ENCODE measurements at places on chromosomes 2 and 18.

DNA sequence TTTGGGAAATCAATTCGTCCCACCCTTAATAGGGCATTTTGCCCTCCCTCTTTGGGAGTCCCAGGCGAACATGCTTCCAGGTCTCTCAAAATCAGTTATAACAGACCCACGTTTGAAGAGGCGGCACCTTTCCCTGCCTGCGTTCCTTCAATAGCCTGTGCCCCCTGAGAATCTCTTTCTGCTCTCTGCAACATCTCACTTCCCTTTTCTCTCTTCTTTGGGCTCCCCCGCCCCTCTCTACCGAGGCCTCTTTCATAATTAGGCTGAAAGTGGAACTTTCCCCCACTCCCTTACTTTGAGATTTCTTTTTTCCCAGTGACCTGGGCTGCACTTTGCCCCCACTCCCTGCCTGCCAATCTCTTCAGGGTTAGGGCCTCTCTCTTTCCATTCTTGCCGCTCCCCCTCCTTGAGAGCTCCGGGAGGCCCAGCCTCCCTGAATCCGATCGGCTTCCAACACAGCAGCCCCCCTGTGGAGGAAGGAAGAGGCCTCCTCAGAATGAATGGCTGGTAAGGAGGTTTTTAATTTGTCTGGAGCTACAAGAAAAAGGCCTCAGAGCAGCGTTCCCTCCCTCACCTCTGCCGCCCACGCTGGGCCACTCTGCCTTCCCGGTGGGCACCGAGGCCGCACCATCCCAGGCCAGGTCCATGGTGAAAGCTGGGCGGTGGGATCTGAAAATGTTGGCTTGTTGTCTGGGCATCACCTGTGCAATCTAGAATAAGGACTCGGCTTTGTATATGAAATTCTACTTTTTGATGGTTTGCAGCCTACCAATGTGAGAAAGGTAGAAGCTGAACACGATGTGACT is 162.6 kb upstream of the SIX3 start:
- DNase-seq = no peak

- peak; percentile 25 for DNase-seq
Observed at GRCh38 chr2:236168110-236169080, at the start of gene GBX2. GBX2 (minus strand) TSS chr2:236168386; CDS start chr2:236167971, 415 bp downstream.

DNA sequence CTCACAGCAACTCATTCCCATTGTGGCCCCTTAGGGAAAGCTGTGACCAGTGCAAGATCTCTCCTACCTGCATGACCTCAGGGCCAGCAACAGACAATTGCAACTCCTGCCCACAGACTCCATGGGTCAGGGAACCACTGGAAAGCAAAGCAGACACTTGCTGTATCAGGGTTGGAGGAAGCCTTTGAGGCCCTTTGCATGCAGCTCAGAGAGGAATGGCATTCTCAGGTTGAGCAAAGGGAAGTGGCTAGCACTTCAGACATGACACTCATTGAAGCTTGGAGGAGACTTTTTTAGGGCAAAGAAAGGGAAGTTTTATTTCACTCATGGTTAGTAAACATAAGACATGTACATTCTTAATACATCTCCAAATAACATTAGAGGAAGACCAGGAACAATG is 22.1 kb downstream of the IL1F10 start:
- peak; percentile 40 for DNase-seq

- DNase-seq = no peak
Observed at GRCh38 chr2:26717362-26717761, 24.8 kb downstream of the KCNK3 start.

DNA sequence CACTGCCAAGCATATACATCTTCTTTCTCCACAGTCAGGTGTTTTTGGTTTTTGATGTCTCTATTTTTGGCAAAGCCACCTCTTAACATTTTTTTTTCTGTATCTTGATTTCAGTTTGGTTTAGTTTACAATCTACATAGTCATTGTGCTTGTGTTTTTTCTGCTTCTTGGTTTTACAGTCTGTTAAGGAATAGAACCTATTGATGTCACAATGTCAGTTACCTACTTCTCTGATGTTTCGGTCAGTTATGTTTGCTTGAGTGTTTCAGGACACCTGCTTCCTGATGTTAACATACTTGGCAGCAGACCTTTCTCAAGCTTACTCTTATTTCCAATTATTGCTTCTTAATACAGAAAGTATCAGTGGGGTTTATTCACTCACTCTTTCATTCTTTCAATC is 253.3 kb downstream of the SPAG16 start:
- no peak for DNase-seq

DNA sequence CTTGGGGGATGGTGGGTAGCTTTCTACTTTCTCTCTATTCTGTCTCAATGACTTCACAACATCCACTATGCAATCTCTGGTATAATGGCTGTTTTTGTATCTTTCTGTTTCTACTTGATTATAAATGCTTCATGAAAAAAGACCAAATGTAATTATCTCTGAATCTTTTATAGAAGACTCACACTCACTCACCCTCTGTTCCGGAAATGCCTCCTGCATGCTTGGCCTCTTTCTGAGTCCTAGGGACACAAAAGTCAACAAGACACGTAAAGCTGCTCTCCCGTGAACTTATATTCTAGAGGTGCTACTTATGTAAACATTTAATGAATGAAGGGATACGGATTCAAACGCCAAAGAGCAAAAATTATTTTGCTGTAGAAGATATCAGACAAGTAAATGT is 502.2 kb upstream of the SOX11 start:
- DNase-seq = no peak

- no peak for DNase-seq
Observed at GRCh38 chr18:4721545-4721944, 266.4 kb upstream of the DLGAP1 start.

GRCh38 chr2:101974663-101975062 is 17.1 kb upstream of the IL1R2 start:
- no peak for DNase-seq

- DNase-seq = no peak
Observed at GRCh38 chr2:74843899-74844298, 10.0 kb downstream of the HK2 start.

DNA sequence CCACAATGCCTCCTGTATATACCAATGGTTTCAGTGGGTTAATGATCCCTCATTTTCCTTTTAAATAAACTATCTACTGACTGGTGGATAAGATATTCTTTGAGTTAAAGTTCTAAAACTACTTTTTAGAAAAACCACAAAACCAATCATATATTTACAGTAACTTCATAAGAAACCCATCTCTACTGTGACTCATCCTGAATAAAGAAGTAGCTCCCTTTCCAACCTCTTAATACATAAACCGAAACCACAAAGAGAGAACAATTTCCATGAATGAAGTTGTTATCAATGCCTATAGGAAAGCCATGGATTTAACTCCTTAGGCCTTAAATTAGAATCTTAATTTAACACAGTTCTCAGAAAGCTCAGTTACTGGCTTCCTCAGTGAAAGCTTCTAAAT is 227.0 kb upstream of the SMAD7 start:
- DNase-seq = no peak

- DNase-seq = no peak
Observed at GRCh38 chr2:45435316-45435715, 175.8 kb downstream of the SRBD1 start.

GRCh38 chr2:189502714-189503113 is 61.4 kb downstream of the WDR75 start:
- no peak for DNase-seq

GRCh38 chr2:212141499-212141898 is 397.1 kb downstream of the ERBB4 start:
- DNase-seq = no peak

DNA sequence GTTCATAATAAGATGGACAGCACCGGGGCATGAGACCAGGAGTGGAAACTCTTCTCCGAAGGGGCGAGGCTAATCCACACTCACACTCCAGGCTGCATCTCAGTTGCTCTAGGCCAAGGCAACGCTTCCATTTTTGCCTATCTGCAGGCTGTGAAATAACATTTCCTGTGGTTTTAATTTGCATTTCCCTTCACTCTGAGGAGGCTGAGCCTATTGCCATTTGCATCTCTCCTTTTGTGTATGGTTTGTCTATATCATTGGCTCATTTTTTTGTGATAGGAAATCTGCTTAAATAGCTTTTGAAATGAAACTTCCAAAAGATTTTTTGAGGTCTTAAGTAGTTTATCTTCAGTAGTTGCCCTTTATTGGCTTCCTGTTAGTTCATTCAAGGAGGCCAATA is 57.6 kb downstream of the TPGS2 start:
- no peak for DNase-seq

DNA sequence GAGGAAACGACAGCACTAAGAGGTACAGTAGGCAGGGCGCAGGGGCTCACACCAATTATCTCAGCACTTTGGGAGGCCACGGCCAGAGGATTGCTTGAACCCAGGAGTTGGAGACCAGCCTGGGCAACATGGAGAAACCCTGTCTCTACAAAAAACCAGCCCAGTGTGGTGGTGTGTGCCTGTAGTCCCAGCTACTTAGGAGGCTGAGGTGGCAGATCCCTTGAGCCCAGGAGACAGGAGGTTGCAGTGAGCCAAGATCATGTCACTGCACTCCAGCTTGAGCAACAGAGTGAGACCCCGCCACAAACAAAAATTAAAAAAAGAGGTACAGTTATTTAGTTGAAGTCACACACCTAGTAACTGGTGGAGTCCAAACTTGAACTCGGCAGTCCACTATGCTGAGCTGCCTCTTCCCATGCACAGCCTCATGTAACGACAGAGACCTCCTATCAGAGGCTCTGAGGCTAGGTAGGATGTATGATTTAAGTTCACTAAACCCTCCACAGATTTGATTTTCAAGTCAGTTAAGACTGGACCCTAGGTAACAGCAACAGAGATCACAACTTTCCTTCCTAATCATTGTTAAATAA is 8.7 kb downstream of the STK17B start:
- no peak for DNase-seq

DNA sequence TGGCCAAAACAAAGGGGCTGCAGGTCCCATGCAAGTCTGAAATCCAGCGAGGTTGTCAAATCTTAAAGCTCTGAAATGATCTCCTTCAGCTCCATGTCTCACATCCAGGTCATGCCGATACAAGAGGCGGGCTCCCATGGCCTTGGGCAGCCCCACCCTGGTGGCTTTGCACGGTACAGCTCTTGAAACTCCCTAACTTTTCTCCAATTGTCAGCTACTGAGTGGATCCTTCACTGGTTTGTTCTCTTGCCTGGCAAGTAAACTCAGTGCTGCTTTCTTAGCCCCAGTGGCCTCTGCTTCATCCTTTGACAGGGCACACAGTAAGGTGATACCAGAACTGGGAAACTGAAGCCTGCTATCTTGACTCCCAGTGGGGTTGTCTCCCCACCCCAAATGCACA is 26.3 kb downstream of the SERPINB13 start:
- no peak for DNase-seq

DNA sequence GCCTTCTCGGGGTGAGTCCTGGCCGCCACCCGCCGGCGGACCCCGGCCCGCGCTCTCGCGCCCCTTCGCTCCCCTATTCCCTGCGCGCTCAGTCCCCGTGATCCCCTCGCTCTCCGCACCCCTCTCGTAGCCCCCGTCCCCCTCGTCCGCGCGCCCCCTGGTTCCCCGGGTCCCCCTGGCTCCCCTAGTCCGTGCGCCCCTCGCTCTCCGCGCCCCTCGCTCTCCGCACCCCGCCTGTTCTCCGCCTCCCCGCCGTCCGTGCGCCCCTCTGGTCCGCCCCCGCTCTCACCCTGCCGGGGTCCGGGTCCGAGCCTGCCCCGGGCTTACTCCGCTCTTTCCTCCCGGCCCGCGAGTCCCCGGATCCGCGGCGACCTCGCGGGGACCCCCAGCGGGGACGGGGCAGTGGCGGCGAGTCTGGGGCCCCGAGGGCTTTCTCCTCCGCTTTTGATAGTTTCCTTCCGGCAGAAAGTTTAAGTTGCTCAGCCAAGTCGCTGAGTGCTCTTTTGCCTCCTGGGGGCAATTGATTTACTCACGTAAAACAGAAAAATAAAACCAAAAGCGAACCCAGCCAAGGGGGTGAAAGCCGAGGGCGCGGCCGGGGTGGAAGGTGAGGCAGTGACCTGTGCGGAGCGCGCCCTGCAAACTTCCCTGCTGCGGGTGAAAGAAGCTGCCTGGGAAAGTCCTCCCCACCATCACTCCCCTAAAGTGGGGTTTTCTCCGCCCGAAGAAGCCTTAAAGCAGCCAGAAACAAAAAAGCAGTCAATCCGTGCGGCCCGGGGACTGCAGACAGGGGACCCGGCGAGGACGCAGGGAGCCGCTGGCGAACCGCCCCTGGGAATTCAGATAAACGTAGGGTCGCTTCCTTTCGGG is 568 bp downstream of the RAB31 start:
- no peak for DNase-seq

GRCh38 chr18:57085371-57085770 is 61.5 kb upstream of the BOD1L2 start:
- DNase-seq = no peak

DNA sequence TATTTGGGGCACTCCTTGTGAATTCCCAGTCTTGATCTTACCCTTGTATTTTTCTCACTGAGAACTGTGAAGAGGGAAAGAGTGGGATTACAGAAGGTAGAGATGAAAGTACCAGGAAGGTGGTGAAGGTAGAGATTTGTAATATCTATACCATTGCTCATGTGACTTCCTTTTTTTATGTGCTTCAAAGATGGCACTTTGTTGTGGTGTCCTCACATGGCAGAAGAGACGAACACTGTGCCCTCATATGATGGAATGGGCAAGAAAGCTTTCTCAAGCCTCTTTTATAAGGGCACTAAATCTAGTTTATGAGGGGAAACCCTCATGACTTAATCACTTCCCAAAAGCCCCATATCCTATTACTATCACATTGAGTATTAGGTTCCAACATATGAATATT is 28.9 kb upstream of the PPM1B start:
- no peak for DNase-seq

- DNase-seq = no peak
Observed at GRCh38 chr2:179842498-179843153, 18.8 kb downstream of the ZNF385B start.

DNA sequence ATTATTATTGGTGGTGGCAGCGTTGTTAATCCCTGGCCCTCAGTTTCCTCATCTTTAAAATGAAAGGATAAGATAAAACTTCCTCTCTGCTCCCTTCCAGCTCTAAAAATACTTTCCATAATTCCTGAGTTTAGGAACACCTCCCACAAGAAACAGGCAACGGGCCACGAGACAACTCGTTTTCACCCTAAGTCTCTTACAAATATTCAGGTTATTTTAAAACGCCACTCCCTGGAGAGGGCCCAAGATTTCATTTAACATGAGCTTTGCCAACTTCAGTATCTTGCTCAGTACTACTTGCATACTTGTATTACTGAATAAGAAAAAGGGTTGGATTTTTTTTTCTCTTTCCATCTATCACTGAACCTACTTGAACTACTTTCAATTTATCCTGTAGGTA is 611.1 kb upstream of the FANCL start:
- no peak for DNase-seq

DNA sequence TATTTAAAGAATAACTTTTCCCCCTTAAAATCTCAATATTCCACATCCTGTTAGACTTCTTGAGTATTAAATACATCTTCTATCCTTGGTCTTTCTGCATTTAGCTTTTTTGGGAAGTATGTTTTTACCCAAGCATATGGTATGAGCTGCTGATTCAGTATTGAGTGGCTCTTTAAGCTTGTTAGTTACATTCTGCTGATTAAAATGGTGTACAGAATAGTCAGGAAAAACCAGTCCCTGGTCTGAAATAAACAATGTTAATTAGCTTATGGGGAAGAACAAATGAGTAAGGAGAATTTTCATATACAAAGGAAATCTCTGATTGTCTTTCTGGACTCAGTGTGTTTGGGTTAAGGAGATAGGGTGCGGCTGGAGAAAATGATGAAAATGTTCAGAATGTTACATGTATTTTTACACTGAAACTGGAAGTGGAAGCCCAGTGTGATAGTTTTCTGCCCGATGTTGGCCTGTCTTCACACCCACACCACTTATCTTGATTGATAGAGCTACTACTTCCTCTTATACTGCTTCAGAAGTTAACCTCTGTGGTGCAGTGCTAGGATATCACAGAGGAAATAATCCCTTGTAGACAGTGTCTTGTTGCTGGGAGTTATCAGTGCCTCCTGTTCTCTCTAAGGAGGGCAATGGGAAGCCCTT is 84.0 kb downstream of the MSH2 start:
- DNase-seq = no peak

- DNase-seq = no peak
Observed at GRCh38 chr2:5673145-5674025, 18.8 kb upstream of the SOX11 start.

Measured in pons (tissue), 1 donor.